ENCODE measurements at places on chromosomes 5 and 9. TPM values are rescaled to one million over a fixed set of nuclear protein-coding genes. Genes with fewer than 3 reads are reported as not detected.

TMCO6 gene
- total RNA-seq = 10.7 TPM

DNA sequence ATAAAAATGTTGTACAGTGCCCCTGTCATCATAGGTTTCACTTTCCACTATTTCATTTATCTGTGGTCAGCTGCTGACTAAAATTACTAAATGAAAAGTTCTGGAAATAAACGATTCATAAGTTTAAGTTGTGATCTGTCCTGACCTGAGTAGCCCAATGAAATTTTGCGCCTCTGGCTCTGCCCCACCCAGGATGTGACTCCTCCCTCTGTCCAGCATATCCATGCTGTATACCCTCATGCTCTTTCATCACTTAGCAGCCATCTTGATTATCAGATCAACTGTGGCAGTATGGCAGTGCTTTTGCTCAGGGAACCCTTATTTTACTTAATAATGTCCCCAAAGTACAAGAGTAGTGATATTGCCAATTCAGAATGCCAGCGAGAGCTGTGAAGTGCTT is 97.3 kb downstream of the STARD4 start:
- no peak overlapping the region for H3K27ac ChIP-seq
- no peak for DNase-seq
- no peaks in the 10 kb centered on the region for H3K4me1 ChIP-seq
- H3K4me3 ChIP-seq = no peak overlapping the region
- H3K36me3 ChIP-seq = no peaks in the 10 kb centered on the region

DNA sequence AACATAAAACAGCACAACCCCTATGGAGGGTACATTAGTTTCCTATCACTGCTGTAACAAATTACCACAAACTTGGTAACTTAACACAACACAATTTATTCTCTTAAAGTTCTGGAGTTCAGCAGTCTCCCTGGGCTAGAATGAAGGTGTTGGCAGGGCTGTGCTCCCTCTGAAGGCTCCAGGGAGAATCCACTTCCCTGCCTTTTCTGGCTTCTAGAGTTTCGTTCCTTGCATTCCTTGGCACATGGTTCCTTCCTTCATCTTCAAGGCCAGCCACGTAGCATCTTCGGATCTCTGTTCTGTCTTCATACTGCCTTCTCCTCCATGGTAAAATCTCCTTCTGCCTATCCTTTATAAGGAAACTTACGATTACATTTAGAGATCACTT is 25.0 kb upstream of the GSN start:
- H3K4me1 ChIP-seq = no peaks in the 10 kb centered on the region
- H3K36me3 ChIP-seq = no peaks in the 10 kb centered on the region
- DNase-seq = no peak
- no peak overlapping the region for H3K4me3 ChIP-seq

DNA sequence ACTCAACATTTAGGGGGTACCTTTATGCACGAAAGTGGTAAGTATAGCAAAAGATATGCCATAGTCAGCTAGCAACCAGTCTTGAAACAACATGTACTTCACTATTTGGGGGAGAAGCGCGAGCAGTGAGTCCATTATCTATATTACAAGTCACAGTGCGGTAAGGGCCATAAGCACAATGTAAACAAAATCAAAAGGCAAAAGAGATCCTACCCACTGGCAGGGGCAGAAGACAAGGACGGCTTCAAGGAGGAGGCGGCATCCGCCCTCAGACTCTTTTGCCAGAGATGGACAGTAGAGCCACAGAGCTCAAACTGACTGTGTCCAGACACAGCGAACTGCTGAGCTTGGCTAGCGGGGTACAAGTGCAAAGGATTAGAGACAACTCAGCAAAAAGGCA is 9.6 kb downstream of the MAPK9 start:
- no peak overlapping the region for H3K27ac ChIP-seq
- H3K4me3 ChIP-seq = no peak overlapping the region
- peaks cover 39% of the 10 kb centered on the region for H3K36me3 ChIP-seq

- H3K27me3 ChIP-seq = no peaks in the 10 kb centered on the region
- H3K36me3 ChIP-seq = peaks cover 13% of the 10 kb centered on the region
- no peak overlapping the region for H3K27ac ChIP-seq
- no peak overlapping the region for H3K4me3 ChIP-seq
- no peak for DNase-seq
These were observed 45.2 kb upstream of the SARDH start for GRCh38 chr9:133783331-133783731.

DNA sequence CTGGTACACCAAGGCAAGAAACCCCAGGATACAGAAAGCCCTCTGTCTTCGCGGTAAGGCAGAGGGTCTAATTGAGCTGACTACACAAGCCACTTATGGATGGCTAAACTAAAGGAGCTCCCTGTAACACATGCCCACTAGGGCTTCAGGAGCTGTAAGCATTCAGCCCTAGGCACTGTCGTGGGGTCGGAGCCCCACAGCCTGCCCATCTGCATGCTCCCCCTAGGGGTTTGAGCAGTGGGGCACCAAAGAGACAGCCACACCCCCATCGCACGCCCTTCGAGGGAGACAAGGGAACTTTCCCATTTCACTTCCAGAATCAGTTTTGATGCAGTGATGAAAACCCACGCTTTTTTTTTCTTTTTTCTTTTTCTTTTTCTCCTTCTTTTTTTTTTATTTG is 11.0 kb upstream of the MTMR12 start:
- H3K36me3 ChIP-seq = no peaks in the 10 kb centered on the region
- no peaks in the 10 kb centered on the region for H3K27me3 ChIP-seq
- peaks cover 4% of the 10 kb centered on the region for H3K4me1 ChIP-seq

SLC6A19 gene
- not detected for total RNA-seq

- H3K36me3 ChIP-seq = no peaks in the 10 kb centered on the region
- peaks cover 39% of the 10 kb centered on the region for H3K4me1 ChIP-seq
- peak overlapping the region; percentile 77 for H3K4me3 ChIP-seq
- no peaks in the 10 kb centered on the region for H3K27me3 ChIP-seq
- peak overlapping the region; percentile 48 for H3K27ac ChIP-seq
These were observed 2.2 kb downstream of the CPEB4 start for GRCh38 chr5:173890195-173890991.

ADAMTSL1 gene
- 7.3 TPM for total RNA-seq

DNA sequence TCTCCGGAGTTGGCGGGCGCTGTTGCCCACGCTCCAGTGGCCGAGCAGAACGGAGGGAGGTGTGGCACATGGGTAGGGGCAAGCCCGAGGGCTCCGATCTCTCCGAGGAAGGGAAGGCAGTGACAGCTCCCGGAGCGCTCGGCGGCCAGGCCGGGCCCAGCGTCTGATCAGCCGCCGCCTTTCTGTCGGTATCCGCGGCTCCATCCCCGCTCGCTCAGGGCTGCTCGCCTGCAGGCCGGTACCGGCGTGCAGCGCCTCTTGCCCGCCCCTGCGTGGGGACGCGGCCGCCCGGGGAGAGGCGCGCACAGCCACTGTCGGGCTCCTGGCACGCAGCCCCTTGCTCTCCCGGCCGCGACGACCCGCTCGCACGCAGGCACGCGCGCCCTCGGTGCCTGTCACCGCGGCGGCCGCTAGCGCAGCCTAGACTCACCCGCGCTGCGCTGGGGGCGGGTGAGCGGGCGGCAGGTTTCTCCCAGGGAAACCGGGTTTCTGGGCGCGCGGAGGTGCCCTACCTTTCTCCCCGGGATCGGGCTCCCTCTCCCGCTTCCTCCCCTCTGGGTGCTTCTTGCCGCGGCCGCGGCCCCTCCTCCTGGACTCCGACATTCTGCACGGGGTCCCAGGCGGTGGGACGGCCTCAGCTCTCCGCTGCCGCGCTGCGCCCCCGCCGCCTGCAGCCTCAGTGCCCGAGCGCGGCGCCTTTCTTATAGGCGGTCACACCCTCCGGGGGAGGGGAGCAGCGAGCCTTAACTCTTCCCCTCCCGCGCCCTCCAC is 108.4 kb downstream of the PSD2 start:
- no peaks in the 10 kb centered on the region for H3K36me3 ChIP-seq
- H3K27me3 ChIP-seq = peaks cover 40% of the 10 kb centered on the region
- peak; percentile 64 for DNase-seq
- H3K4me3 ChIP-seq = peak overlapping the region; percentile 46
- H3K27ac ChIP-seq = no peak overlapping the region

- peak; percentile 64 for DNase-seq
- no peak overlapping the region for H3K4me3 ChIP-seq
- no peaks in the 10 kb centered on the region for H3K36me3 ChIP-seq
- no peak overlapping the region for H3K27ac ChIP-seq
- peaks cover 5% of the 10 kb centered on the region for H3K4me1 ChIP-seq
These were observed 20.8 kb downstream of the OBP2B start for GRCh38 chr9:133188006-133188842.

GRCh38 chr9:88723751-88724150 is 188.8 kb downstream of the NXNL2 start:
- H3K4me1 ChIP-seq = no peaks in the 10 kb centered on the region
- H3K36me3 ChIP-seq = no peaks in the 10 kb centered on the region
- H3K27ac ChIP-seq = no peak overlapping the region
- no peaks in the 10 kb centered on the region for H3K27me3 ChIP-seq
- H3K4me3 ChIP-seq = no peak overlapping the region

PITX1 gene
- total RNA-seq = not detected

TLR4 gene
- total RNA-seq = 45.9 TPM

DNA sequence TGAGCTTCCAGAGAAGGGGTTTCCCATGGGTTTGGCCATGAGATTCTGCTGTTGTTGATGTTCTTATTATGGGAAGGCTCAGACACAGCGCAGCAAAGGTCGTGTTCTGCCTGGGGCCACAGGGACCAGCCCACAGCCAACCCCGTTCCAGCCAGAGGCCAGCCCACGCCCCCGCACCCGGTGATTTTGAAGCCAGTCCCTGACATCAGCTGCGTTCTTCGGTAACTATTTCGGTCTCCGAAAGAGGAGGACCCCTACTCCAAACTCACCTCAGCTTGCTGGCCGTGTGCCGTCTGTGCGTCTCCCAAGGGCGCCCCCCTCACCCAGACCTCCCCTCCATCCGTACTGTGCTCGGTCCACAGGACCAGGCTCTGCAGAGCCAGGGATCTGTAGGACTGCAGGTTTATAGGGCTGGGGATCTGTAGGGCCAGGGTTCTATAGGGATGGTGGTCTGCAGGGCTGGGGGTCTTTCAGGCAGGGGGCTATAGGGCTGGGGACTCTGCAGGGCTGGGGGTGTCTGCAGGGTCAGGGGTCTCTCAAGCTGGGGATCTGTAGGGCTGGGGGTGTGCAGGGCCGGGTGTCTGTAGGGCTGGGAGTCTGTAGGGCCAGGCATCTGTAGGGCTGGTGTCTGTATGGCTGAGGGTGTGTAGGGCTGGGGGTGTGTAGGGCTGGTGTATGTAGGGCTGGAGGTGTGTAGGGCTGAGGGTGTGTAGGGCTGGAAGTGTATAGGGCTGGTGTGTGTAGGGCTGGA is 11.8 kb downstream of the COL5A1 start:
- DNase-seq = peak; percentile 57
- H3K36me3 ChIP-seq = no peaks in the 10 kb centered on the region
- no peak overlapping the region for H3K27ac ChIP-seq

- H3K36me3 ChIP-seq = no peaks in the 10 kb centered on the region
- peaks cover 3% of the 10 kb centered on the region for H3K4me1 ChIP-seq
- H3K27me3 ChIP-seq = no peaks in the 10 kb centered on the region
- H3K4me3 ChIP-seq = no peak overlapping the region
- no peak for DNase-seq
These were observed 29.2 kb upstream of the TGFBI start for GRCh38 chr5:135999406-136000139.

PTGES gene
- total RNA-seq = 2.1 TPM

GRCh38 chr9:129407905-129408452 is 212.9 kb downstream of the C9orf50 start:
- no peaks in the 10 kb centered on the region for H3K36me3 ChIP-seq
- no peak overlapping the region for H3K4me3 ChIP-seq
- no peak for DNase-seq
- H3K27ac ChIP-seq = no peak overlapping the region
- peaks cover 9% of the 10 kb centered on the region for H3K4me1 ChIP-seq
- H3K27me3 ChIP-seq = no peaks in the 10 kb centered on the region

DNA sequence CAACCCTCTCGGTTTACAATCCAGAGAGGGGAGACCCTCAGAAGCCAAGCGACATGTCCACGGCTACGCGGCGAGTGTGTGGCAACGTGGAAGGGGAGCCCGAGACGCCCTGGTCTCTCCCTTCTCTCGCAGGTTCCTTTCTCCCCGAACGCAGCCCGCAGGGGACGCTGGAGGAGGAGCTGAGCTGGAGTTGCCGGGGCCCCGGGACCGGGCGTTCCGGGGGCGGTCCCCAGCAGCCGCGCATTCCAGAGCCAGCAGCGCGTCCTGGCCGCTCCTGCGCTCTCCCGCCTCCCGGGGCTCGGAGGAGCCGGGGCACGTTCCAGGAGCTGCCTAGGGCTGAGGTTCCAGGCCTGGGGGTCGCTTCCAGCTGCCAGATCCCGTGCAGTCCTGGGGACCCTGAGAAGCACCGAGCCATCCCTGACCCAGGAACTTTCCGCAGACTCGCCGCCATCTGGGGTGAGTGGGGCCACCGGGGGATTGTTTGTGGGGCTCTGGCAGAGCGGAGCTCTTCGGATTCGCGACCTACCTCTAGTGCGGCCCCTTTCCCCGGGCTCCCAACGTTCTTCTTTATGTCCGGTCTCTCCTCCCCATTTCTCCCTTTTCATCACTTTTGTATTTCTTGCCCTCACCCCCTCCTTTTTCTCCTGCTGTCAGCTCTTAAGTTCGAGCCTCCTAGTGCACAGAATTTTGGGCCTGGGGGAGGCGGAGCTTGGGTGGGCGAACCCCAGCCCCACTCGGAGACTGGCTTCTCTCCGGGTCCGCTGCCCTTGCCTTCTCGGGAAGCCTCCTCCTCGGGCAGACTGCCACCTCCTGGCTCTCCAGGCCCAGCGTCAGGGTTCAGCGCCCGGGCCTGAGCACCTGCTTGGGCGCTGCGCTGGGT is at the start of gene SMIM3:
SMIM3 (plus strand) TSS at position 241 of the 880 bp plus-strand sequence. CDS start 16,684 bp downstream, outside the sequence.
- peak within 1 kb of the TSS; percentile 77 for H3K4me3 ChIP-seq
- H3K4me1 ChIP-seq = peaks cover 51% of the 10 kb centered on the region
- peak within 1 kb of the TSS; percentile 93 for H3K27ac ChIP-seq
- H3K27me3 ChIP-seq = no peaks in the 10 kb centered on the region
- no peaks in the 10 kb centered on the region for H3K36me3 ChIP-seq
- DNase-seq = peak; percentile 92

PCDHB10 gene
- 2.1 TPM for total RNA-seq

DNA sequence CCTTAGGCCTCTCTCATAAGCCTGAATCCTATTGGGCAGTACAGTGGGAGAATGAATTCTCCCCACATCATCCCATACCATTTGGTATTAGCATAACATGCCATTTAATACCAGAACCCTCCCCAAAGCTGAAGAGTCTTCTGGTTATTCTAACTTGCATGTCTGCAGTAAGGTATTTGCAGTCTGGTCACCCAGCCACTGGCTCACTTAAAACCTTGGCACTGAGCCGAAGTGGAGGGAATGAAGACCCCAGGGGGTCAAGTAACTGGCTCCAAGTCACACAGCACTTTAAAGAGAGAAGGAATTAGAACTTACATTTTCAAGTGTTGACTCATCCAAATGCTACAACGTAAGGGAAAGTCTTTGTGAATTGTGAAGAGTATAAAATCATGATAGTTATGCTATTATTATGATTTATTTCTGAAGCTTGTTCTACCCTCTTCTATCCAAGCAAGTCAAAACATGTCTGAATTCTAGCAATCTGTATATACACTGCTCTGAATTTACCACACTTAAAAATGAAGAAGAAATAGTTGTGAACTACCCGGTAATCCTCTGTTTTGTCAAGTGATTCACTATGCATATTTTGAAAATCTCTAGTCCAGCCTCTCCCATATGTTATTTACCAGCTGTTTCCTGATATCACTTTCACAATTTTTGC is 28.5 kb downstream of the GLRA1 start:
- no peak overlapping the region for H3K27ac ChIP-seq
- H3K4me1 ChIP-seq = peaks cover 7% of the 10 kb centered on the region
- DNase-seq = no peak
- no peaks in the 10 kb centered on the region for H3K27me3 ChIP-seq
- no peaks in the 10 kb centered on the region for H3K36me3 ChIP-seq
- H3K4me3 ChIP-seq = no peak overlapping the region

GRCh38 chr5:142222866-142223558 is 101.8 kb downstream of the SPRY4 start:
- DNase-seq = no peak
- no peaks in the 10 kb centered on the region for H3K27me3 ChIP-seq
- H3K4me3 ChIP-seq = no peak overlapping the region
- no peaks in the 10 kb centered on the region for H3K36me3 ChIP-seq
- H3K27ac ChIP-seq = peak overlapping the region; percentile 30

Data from upper lobe of right lung (tissue), 1 donor.